Stimulated activated CD8-positive, alpha-beta memory T cell treated with anti-CD3 and anti-CD28 coated beads, Interleukin-15, amount 100 ng/mL, for 24 hours (primary cell): ENCODE measurements at places on chromosomes 6 and 20.
A peak's percentile ranks its signal among the peaks of the same experiment; 100 is the strongest.

DNA sequence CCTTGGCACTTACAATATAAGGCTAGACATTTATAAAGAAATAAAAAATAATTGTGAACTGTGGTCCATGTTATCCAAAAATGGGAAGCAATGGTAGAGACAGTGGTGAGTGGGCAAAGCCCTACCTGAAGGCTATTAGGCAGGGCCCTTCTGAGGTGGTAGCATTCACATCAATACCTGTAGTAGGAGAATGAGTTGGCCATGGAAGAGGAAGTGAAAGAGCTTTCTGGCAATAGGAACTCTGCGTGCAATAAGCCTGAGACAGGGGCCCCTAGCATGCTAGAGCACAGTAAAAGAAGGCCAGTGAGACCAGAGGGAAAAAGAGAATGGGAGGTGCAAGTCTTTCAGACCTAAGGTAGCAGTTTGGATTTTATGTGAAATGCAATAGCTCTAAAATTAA is 754.5 kb downstream of the PTPRT start:
- DNase-seq: no peak

- no peak for DNase-seq
Observed at GRCh38 chr20:5172903-5173463, 46.2 kb downstream of the CDS2 start.

GRCh38 chr6:48894469-48894868 is 568.6 kb downstream of the MMUT start:
- no peak for DNase-seq

DNA sequence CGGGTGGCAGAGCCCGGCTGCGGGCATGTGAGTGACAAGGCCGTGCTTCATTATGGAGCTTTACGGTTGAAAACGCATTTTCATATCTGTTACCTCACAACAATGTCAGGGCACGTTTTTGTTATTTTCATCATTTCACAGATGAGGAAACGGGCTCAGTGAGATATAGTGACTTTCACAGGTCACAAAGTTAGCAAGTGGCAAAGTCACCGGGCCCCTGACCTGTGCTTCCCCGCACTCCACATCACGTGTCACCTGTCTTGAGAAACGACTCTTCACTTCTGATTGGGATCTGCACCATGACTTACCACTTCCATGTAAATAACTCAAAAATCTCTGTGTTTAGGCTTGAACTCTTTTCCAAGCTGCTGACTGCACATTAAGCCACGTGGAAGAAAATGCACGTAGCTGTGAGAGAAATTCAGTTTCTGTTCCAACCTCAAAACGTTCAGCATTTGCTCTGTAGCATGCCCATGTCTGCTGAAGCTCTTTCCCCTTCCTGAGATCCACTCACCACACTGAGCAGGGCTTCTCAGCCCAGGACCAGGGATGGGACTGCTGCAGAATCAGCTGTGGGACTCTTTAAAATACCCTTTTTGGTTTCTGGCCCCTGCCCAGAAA is 107.2 kb downstream of the ARMC2 start:
- no peak for DNase-seq

DNA sequence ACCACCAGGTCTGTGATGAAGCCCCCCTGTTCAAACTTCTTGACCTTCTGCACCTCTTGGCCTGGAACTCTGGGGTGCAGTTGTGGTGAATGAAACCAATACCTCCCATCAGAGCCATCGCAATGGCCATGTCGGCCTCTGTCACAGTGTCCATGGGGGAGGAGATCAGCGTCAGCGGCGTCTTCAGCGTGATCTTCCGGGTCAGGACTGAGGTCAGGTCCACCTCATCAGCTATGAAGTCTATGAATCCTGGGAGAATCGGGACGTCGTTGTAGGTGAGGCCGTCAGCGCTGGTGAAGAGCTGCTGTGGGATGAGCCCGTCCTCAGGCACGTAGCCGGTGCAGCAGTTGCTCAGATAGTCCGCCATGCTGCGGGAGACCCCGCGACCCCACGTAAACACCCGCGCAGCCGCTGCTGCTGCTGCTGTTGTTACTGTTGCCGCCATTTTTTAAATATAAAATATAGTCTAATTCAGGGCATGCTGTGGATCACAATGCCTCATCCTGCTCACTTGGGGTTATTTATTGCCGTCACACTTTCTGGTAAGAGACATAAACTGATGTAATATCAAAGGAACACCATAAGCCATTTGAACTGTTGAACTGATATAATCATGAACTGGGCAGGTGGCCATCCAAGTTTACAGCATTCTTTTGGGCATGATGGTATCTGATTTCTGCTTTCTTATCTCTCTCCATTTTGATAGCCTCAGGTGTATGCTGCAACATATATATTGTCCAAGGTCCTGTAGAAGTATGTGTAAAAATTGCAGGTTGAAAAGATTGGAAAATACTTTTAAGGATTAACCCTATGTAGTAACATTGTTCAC is 18.7 kb upstream of the RNF144B start:
- no peak for DNase-seq

DNA sequence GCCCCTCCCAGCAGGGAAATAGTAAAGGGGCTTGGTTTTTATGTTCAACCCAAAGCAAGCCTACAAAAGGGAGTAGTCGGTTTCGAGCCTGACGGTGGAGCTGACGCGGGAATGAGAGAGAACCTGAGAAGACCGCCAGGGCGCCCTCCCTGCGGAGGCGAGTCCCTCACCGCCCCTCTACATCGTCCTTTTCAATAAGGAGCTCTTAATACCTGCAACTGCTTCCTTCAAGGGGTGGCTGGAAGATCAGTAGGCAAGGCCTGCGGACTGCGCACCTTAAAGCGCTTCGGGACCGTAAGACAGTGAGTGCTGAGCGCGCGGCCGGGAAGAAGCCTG is 709 bp upstream of the ZNF76 start:
- peak; percentile 13 for DNase-seq

DNA sequence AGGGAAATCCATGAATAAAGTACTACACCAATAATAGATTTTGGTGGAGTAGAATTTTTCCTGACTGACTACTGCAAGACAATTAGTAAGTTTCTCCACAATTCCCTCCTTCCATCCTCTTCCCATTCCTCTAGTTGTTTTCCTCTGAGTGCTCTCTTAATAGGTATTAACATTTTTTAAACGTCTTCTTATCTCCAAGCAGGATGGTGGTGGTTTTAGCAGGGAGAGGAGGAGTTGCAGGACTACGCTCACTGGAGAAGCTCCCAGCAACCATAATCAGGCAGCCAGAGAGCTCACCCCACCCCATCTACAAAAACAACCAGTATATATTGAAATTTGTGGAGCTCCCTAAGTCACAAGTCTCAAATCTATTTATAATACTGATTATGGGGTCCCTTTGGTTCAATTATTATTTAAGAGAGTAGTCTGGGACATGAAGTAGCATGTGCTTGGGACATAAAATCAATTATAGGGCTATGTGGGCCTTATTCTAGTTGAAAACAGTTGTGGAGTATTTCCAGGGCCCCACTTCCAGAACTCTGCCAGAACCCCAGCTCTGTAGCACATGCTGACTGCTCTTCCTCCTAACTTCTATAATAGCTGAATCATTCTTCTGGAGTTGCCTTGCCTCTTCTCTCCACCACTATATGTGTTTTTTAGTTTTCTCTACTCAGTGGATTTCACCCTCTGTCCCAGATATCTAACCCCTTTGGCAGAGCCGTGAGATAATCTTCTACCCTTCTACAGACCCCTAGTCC is 49.8 kb downstream of the MYB start:
- DNase-seq: no peak

GRCh38 chr6:3965071-3965718 is 113.7 kb downstream of the FAM217A start:
- DNase-seq: no peak
